ENCODE measurements at places on chromosomes 16 and 17.

DNA sequence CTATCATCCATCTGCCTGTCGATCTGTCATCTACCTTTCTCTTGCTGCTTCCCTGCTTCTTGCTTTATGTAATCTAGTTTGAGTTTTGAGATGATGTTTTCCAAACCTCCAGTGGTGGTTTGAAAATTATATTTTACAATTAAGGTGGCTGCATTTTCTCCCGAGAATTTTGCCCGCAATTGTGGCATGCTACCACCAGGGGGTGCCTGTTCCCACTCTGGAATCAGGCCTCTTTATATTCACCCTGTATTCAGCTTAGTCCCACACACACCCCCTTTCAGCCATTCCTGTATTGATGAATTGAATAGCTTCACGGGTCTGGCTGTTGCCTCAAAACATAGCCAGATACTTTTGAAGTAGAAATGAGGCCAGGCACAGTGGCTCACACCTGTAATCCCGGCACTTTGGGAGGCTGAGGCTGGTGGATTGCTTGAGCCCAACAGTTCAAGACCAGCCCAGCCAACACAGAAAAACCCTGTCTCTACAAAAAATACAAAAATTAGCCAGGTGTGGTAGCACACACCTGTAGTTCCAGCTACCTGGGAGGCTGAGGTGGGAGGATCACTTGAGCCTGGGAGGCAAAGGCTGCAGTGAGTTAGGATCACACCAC, 3.2 kb downstream of the PRSS22 start:
- DNase-seq = no peak

- no peak for DNase-seq
These were observed 4.0 kb downstream of the BPTF start for GRCh38 chr17:67829331-67829730.

DNA sequence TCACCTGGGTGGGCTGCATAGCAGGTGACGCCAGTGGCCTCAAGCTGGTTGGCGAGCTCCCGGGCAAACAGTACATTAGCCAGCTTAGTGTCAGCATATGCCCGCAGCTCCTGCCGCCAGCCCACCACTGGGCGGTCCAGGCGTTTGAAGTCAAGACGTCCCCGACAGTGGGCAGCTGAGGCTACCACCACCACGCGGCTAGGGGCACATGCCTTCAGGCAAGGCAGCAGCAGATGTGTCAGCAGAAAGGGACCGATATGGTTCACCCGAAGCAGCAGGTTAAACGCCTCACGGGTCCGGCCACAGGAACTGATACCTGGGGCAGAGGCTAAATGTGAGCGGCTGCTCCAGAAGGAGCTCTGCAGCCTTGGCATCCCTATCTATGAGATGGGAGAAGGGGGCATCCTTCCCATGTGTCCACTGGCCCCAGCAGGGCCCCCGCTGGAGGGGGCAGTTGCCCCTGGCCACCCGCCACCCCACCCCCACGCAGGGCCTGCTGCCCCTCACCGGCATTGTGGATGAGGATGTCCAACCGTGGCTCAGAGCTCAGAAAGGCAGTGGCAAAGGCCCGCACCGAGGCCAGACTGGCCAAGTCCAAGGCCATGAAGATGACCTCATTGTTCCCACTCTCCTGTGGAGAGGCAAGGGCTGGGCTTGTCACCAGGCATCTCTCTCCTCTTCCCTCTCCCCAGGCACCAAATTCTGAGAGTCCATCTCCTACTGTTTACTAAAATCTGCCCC, 1.7 kb downstream of the DHRS13 start:
- DNase-seq = no peak

DNA sequence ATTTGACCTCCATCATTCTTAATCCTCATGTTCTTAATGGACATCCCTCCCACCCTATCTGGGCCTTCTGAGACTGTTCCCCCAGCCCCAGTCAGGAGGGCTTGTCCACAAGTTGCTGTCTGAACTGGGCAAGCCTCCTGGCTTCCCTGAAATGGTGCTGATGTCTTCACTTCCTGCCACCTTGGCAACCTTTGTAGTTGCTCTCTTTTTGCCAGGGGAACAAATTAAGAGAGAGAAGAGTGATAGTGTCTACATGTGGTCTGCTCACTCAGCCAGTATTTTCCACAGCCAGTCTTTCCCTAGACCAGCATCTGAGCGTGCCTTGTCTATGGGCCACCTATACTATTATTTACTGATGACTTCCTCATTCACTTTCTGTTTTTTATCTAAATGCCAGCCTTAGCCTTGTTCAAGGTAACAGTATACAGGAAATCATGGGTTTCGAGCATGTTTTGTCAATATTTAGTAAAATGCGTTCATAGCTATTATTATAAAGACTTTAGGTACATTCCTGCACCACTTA, 710.1 kb downstream of the MAF start:
- no peak for DNase-seq

GRCh38 chr17:72122765-72123529, 2.1 kb downstream of the SOX9 start:
- DNase-seq = no peak

- no peak for DNase-seq
These were observed 18.4 kb upstream of the CORO6 start for GRCh38 chr17:29640981-29641642.

- no peak for DNase-seq
These were observed at the start of gene SLFN12L for GRCh38 chr17:35537601-35538141. SLFN12L (minus strand) TSS chr17:35537678; CDS start chr17:35522364, 15,314 bp downstream.

- no peak for DNase-seq
These were observed 68.5 kb upstream of the ATP2A3 start for GRCh38 chr17:4032738-4033137.

GRCh38 chr16:89383095-89384003, 107.0 kb downstream of the ANKRD11 start:
- DNase-seq = no peak

DNA sequence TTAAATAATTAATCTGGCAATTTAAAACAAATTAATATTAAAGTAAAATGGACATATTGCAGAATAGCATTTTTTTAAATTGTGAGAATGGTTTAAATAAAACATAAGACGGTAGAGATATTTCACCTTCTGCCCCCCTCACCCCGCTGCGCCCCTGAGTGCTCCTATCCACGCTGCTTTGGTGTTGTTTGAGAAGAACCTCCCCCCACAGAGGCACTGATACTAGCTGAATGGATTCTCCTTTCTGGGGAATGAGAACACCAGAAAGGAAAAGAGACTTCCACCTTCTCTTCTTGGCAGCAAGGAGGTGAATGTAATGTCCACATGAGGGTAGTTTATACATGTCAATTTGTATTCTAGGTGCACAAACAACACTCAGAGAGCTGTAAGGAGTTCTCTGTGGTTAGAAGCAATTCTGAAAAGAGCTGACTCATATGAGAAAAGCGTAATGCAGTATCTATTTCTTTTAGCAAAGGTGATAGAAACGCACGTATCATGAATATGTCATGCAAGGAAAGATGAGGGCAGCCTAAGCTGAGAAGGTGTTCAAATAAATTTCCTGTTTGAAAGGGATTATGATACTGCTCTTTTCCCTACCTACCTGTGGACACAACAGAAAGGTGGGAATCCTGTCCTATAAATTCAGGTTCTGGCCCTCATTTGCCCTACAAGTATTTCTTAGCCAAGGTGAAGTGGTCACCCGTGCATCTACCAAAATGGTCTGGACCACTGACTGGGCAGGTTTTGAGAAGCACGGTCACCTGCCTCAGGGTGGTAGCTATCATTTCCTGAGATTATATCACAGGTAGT, 126.9 kb downstream of the PARN start:
- DNase-seq = no peak

DNA sequence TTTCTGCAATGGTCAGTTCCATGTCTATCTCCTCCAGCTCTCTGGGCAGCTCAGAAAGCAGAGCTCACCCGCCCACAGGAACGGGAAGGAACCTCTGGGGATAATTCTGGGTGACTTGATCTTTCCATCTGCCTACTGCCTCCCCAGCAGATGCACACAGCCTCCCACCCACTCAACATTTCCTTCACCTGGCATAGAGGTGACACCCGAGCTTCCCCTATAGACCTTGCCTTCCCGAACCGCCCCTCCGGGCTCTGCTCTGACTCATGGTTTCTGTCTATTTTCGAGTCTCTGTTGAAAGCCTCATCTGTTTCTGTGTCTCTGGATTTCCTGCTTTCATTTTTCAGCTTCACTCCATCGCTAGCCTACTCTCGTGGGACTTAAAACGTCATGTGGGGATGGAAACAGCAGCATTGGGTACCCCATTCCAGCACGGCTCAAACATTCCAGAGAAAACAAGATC, 11.4 kb downstream of the GGA3 start:
- DNase-seq = no peak

- no peak for DNase-seq
These were observed 43.7 kb upstream of the ZNF750 start for GRCh38 chr17:82883419-82884031.

DNA sequence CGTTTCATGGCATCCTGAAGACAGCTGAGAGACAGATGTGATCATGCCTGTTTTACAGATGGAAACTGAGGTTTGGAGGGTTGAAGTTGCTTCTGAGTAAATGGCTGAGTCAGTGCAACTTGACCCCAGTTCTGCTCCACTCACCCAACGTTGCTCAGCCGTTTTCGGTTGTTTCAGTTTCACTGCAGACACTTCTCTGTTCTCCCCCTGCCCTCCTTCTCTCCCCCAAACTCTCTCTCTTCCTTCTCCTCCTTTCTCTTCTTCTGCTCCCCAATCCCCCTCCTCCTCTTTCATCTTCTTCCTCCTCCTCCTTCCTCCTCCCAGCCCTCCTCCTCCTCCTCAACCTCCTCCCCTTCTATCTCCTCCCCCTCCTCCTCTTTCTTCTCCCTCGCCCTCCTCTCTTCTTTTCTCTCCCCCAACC, 9.4 kb upstream of the CEP20 start:
- no peak for DNase-seq

- no peak for DNase-seq
These were observed 615 bp upstream of the SREBF1 start for GRCh38 chr17:17837380-17837821.

DNA sequence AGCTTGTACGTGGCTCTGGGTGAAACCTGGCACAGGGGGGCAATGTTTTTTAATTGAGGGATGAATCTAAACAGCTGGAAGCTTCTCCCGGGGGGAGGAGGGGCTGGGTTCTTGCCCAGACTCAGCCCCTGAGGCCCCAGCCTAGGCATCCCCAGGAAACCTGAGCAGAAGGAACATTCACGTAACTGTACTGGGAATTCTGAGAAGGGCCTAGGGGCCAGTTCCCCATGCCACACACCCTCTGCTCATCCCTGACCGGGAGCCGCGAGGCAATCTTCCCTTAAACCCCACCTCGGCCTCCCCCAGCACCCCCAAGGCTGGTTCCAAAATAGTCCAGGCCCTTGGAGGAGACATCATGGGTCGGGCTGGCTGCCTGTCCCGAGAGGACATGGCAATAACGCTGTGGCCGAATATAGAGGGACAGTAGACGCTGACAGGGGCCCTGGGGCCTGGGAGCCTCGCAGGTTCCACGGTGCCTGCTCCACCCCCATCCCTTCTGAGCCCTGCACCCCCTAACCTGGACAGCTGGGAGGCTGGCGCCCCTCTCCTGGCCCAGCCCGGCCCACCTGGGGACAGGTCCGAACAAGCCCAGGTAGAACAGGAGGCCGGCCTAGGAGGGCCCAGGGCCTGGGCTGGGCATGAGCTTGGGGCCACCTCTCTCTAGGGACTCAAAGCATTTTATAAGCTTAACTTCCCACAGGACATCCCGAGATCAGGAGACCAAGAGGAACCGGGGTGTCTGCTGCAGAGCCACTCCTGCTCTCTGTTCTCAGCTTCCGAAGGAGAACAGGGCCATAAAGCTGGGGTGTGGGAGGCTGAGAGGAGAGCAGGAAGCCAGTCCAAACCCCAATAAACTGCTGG, 83.2 kb upstream of the TOB1 start:
- no peak for DNase-seq

- no peak for DNase-seq
These were observed 184.9 kb downstream of the PARN start for GRCh38 chr16:14444979-14445810.

GRCh38 chr16:557463-558297, 2.5 kb upstream of the PRR35 start:
- no peak for DNase-seq

GRCh38 chr17:40326832-40327199, 17.8 kb downstream of the RARA start:
- DNase-seq = no peak

- DNase-seq = no peak
These were observed 17.5 kb upstream of the CCL22 start for GRCh38 chr16:57341062-57341440.

GRCh38 chr16:64290461-64290860, 831.4 kb downstream of the CDH11 start:
- DNase-seq = no peak

GRCh38 chr16:19137201-19138128, 23.7 kb downstream of the ITPRIPL2 start:
- no peak for DNase-seq

- no peak for DNase-seq
These were observed 104.7 kb downstream of the UTP18 start for GRCh38 chr17:51365090-51365489.

DNA sequence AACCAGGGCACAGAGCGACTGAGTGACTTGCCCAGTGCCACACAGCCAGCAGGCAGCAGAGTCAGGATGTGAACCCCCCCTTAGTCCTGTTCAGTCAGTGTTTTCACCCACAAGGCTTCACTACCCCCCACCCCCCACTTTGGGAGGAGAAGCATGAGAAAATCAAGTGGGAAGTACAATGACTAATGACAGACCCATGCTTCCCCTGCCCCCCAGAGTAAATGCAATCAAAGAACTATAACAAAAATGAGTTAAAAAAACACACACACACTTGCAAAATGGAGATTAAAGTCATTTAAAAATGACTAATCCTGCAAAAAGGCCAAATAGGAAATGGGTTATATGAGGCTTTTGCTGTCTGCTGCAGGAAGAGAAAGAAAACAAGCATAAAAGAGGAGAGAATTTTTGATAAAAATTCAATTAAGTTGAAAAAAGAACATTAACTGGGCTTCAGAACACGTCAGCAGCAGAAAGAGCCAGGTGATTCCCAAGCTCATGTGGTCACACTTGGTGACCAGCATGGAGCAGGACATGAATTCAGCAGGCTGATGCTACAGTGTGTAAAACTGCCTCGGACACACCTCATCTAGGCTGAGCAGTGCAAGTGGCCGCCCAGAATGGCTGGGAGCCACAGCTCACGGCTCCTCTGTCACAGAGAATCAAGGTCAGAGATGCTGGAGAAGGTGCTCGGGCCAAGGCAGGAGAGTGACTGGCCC, 212.3 kb downstream of the ZNF423 start:
- no peak for DNase-seq

DNA sequence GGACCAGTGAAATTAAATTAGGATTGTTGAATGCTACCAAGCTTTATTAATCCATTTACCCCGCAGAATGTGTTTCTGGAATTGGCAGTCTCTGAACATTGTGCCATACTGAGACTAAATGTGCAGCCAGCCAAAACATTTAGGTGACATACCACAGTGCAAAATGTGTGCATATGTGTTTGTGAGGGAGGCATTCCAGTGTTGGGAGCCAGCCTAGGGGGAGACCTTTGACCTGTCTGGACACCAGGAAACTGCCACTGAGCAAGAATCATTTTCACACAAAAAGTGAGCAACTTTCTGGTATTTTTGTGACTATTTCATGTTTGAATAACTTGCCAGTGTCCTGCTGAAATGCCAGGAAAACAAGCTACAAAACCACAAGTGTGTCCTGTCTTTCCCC, 64.7 kb upstream of the SLC12A3 start:
- no peak for DNase-seq

- no peak for DNase-seq
These were observed 26.5 kb downstream of the DUSP14 start for GRCh38 chr17:37516127-37516571.
